ENCODE measurements at places on chromosomes 3 and 15.

- peak; percentile 62 for DNase-seq
Measured at GRCh38 chr15:31870328-31871165, 159.8 kb upstream of the CHRNA7 start.

DNA sequence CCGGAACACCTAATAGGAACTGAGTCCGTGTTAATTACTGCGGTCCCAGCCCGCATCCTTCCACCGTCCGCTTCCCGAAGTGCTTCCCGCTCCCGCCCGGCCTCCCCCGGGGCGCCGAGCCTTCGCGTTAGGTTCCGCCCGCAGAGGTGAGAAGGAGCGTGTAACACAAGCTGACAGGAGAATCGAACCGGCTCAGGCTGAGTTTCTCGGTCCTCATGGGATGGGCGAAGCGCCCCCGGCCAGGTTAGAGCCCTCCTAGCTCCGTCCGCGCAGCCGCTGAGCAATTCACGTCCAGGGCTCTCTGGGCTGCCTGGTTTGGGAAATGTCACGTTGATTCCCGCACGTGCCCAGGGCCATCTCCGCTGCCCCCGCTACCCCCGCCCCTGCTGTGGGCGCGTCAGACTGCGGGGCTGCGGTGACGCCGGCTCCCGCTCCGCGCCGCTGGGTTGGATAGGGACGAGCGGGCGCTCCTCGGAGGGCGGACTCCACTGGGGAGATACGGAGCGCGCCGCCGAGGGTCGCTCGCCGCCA lies 954 bp downstream of the CLDN11 start:
- no peak for DNase-seq

DNA sequence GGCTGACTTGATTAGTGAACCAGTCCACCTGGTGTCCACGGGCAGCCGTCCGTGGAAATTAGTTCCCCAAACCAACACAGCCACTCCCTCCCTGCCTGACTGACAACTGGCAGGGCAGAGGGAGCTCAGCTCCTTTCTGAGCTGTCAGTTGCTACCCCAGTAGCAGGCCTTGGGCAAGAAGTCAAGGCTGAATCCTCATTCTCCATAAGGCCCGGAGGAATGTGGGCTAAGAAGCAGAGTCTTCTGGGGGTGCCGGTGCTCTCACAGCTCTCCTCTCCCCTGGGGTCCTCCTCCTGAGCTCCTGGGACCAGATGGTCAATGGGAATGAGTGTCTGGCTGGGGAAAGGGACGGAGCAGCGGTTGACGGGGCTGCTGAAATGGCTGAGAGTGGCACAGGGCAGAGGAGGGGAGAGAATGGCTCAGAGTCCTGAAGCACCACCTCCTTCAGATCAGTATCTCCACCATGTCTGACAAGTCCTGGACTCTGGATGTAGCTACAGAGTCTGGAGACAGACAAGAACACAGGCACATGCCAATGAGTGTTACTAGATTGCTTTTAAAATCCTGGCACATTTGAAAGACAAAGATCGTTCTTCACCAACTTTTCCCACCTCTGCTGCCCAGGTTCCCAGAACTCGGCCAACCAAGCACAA lies 16.9 kb downstream of the AMOTL2 start:
- DNase-seq, result no peak

GRCh38 chr15:101183226-101183930 lies 68.5 kb downstream of the CHSY1 start:
- DNase-seq, result no peak

DNA sequence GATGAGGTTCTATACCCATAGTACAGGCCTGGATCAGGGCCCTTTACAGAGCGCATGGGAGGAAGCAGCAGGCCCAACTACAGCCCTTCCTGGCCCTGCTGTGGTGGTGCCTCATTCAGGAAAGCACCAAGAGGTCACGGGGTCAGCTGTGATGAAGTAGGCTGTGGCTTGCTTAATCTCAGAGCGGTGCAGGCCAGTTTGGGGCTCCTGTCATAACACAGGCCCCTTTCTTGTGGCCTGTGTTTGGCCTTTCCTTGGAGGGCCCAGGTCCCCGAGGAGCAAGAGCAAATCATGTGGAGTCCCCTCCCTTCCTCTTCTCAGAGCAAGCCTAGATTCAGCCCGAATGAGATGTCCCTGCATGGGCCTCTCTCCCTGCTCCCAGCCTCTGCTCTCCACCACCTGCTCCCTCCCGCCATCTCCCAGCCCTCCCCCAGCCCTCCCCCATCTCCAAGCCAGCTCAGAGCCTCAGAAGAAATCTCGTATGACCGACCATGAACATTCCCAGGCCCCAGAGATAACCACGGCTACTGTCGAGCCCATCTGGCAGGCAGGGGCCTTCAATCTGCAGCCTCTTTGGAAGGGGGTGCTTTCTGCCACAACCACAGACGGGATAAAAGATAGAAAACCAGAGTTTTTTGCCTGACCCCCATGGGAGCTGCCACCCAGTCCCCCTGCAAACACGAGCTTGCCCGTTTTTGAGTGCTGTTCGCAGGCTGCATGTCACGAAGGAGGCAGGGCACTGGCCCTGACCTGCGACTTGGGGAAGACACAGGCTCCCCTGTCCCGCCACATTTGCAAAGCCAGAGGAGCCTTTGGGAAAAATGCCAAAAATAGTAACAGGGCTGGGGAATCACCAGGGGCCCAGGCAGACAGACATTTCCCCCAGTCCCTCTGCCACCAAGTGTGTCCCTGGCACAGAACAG lies 32.3 kb upstream of the DUSP7 start:
- DNase-seq, result no peak

GRCh38 chr3:181855825-181856224 lies 144.1 kb downstream of the SOX2 start:
- DNase-seq, result no peak

DNA sequence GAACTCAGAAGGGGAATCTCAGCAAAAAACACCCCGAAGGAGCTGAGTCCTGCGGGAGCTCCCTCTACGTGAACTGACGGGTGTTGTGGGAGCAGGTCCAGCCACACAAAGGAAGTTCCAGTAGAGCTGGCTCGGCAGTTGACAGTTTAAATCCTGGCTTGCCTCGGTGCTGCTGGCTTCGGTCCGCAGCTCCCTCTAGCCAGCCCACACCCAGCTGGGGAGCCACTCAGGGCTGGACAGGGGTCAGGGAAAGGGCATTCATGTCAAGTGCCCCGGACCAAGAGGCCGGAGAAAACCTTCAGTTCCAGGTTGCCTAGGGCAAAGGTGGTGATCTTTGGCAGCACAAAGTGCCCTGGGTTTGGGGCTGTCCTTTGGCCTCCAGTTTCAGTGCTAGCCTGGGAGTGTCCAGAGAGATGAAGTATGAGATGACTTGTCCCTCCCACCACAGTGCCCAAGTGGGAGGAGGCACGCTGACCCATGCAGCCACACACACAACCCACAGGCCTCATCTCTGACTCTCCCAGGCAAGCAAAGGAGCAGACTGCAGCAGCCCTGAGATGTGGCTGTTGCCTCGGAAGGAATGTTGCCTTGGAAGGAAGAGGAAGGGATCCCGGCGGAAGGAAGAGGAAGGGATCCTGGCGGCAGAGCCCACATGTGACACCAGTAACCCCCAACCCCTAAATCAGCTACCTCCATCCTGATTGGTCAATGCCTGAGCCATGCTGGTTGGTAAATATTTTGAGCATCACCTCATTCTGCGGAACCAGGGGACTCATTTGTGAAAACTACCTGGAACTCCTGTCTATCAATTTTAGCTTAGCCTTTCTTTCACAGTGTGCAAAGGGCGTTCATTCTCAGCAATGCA lies 13.9 kb upstream of the ANPEP start:
- DNase-seq, result no peak

- DNase-seq, result peak; percentile 68
Measured at GRCh38 chr15:99925661-99926461, 192.6 kb upstream of the LYSMD4 start.

- no peak for DNase-seq
Measured at GRCh38 chr3:63167113-63167512, 111.0 kb upstream of the SYNPR start.

GRCh38 chr3:40308725-40309417 lies 636 bp upstream of the EIF1B start:
- no peak for DNase-seq

GRCh38 chr3:160822936-160823335 lies 66.9 kb downstream of the PPM1L start:
- DNase-seq, result no peak

- DNase-seq, result no peak
Measured at GRCh38 chr3:162138509-162138908, 641.9 kb downstream of the OTOL1 start.

DNA sequence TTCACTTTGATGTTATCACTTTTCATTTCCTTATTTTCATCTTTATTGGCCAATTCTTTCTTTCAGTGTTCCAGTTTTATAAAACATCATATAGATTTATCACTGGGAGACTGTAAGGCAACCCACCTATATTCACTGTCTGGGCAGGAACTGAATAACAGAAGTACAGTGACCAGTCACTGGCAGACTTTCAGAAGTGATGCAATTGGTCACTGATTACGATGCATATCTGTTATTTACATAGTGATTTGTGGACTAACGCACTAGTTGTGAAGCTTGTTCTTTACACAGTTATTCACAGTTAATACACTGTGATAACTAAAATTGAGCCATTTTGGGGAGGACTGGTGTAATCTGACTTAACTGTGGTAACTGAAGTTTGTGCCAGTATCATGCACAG lies 190.2 kb upstream of the DPH6 start:
- no peak for DNase-seq

DNA sequence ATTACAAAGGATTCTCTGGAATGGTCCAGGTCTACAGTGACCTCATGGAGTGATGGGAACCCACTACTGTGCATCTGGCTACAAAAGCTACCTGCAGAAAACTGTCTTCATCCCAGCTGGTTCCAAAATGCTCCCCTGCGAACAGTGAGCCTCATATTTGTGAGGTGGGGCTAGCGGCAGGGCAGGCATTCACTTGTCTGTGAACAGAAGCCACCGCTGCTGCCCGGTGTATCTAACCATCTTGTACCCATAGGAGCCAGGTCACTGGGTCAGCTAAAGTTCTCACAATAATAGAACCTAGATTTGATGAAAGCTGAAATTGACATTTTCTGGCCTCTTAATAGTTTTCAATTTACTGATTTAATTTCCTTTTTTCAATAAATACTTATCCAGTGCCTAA lies 150.7 kb downstream of the KLF13 start:
- DNase-seq, result no peak

DNA sequence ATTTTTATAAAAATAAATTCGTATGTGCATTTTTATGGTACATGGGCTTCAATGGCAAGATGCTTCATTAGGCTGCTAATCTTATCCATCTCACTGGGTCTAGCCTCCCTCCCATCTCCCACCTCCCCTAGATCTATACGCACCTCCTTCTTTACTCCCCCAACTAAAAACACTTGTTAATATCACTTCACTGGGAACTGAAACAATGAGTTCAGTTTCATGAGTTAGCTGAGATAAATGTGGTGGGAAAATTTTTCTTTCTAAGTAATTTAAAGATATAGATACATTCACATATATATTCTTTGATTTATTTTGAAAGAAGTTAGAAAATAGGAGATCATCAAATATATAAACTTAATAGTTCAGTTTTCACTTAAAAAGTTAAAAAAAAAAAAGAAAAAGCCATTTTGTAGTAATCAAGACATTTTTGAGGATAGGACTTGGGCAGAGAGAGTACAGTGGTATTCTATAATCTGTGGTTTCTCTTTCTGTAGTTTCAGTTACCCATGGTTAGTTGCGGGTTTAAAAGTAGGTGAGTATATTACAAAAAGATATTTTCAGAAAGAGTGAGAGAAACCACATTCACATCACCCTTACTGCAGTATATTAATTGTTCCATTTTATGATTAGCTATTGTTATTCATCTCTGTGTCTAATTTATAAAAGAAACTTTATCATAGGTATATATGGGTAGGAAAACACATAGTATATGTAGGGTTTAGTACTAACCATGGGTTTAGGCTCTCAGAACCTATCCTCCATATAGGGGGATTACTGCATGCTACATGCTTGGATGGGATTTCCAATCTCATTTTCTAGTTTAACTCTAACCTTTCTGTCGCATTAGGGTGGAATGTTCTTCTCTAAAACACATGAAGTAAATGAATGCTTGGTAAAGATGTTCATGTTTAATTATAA lies 316.0 kb upstream of the CBLB start:
- no peak for DNase-seq

DNA sequence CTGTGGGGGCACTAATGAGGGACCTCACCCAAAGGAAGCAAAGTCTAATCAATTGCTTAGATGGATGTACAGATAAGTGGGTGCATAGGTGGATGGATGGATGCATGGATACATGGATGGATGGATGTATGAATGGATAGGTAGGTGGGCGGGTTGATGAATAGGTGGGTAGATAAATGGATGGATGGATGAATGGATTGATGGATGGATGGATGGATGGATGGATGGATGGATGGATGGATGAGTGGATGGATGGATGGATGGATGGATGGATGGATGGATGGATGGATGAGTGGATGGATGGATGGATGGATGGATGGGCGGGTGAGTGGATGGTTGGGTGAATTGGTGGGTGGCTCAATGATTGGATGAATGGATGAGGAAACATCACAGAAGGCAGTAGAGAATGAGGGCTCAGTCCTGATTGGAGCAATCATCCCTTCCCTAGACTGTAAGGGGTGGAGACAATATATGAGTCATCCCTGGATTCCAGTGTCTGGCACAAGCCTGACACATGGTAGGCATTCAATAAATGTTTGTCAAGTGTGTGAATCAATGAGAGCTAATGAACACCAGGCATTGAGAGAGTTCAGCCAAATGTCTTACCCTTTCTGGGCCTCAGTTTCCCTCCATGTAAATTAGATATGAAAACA lies 40.4 kb upstream of the PXYLP1 start:
- no peak for DNase-seq

DNA sequence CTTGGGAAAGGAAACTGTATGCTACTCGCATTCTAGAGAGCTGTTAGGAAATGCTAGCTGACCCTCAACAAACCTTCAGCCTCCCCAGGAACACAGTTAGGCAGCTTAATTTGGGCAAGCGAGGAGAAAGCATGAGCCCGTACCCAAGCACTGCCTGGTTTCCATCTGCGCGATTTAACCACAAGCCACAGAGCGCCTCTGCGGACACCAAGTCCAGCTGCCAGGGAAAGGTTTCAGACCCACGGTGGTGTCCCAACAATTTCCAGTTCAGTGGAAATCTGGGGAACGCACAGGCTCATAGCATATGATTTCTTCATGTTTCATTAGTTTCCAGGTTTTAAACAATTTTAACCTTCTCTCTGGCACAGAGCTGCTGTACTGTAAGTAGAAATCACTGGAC lies 617.6 kb downstream of the FHIT start:
- no peak for DNase-seq

- no peak for DNase-seq
Measured at GRCh38 chr3:16721494-16721893, 116.3 kb upstream of the DAZL start.

DNA sequence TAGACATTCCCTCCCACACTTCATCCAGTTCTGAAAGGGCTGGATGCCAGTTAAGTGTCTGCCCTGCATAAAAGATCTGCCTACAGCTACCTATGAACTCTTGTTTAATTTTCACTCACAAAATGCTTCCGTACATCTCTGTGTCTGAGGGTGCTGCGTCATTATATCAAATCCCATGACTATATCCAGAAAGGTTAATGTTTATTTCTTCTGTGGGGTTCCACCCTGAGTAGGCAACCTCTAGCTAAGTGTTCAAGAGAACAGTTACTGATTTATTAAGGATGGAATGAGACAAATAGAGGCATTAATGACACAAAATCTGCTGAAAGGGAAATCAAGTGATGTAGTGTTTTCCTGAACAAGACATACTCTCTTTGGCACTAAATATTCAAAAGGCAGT lies 220.2 kb downstream of the MTHFS start:
- DNase-seq, result no peak

All from stimulated activated CD4-positive, alpha-beta T cell treated with anti-CD3 and anti-CD28 coated beads, TNF-alpha, amount 100 ng/mL, for 1 hour (primary cell).